ENCODE measurements at places on chromosomes 7 and 10.

GRCh38 chr7:19128856-19129255 is 11.4 kb upstream of the TWIST1 start:
- no peak for DNase-seq

DNA sequence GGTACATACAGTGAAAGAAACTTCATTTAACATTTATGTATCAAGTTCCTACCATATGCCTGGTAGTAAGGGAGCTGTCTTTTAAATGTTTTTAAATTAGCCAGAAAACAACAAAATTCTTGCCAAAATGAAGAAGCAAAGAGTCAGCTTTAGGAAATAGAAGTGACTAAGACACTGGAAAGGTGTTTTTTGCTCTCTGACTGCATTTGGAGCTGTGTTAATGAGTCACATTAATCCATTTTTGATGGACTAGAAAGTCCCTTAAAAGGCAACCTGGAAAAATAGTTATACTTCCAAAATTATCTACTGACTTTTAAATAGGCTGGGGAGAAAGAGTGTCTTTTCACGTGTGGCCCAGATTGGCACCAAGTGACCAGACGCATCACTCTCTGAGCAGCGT is 3.9 kb upstream of the COL17A1 start:
- no peak for DNase-seq

DNA sequence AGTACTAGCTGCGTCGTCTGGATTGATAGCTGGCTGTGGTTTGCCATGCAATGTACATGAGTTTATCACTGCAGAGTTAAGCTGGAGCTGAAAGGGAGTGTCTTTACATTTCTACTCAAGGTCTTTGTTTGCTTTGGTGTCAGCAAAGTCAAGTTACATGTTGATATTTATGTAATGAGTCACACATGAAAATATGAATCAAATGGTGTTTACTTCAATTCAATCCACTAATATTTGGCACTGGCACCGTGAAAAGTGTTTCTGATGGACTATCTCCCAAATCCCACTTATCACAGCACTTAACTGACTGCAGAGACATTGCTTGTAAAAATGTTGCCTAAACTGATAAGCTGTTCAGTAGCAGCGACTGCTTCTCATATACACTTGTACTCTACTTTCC is 395.9 kb downstream of the TFEC start:
- DNase-seq = no peak

DNA sequence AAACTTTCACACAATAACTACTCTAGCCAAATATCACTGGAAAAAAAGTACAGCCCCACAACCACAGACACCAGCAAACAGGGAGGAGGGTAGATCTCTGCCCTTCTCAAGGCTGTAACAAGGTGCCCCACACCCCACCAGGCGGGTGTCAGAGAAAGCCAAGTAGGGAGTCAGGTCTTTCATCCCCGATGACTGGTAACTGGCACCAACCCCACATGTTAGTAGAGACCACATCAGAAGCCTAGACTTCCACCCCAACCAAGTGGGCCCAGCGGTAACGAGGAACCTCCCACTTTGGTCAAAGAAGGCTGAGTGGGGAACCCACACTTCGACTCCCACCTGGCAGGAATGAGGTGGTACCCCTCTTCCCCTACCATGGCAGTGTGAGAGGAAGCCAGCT is 16.4 kb upstream of the RUFY2 start:
- DNase-seq = no peak

DNA sequence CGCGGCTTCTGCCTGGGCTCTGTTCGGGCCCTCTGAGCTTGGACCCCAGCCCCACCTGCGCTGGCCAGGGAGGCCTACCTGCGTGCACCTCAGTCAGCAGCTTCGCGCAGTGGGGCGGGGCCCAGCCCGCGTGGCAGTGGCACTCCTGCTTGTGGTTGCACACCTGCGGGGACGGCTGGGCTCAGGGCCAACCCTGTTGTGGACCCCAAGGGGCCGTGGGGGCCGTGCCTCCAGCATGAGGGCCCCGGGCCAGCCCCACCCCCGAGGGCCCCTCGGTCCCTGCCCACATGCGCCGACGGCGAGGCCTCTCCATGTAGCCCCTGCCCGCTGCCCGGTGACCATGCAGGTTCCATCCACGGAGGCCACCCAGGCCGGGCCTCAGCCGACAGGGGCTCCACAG is 7.3 kb downstream of the ADAM8 start:
- DNase-seq = no peak

GRCh38 chr10:69495666-69496065 is 44.4 kb downstream of the TSPAN15 start:
- DNase-seq = no peak

GRCh38 chr7:129466796-129467195 is 32.6 kb downstream of the STRIP2 start:
- DNase-seq = no peak

- no peak for DNase-seq
These were observed 10.3 kb upstream of the MUC17 start for GRCh38 chr7:101009629-101010028.

DNA sequence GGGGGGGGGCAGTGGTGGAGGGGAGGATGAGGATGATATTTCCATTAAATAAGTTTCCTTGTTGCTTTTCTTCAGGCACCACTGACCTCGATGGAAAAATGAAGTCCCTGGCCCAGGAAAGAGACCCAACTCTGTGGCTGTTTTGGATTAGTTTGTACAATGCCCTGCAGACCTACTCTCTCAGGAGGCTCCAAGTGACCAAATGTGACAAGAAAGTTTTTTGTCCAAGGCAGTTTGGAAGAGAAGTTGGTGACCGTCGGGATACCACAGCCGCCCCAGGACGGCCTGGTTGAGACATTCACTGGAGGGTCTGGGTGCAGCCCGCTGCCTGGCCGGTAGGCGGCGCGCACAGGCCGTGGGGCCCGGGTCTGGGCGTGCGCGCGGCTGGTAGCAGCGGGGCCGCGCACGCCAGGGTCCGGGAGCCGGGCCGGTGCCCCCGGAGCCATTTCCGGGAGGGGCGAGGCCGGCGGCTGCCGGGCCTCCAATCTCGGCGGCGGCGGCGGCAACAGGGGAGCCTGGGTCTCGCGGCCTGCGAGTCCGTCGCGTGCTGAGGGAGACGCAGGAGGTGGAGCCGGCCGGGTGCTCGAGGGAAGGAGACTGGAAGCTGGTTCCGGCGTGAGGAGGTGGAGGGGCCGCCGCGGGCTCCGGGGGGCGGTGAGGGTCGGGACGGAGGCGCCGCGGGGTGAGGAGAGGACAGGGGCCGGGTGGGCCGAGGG is at the start of gene SGPL1:
Gene SGPL1, plus strand, starts transcription at position 445 of the 716 bp plus-strand sequence. CDS start 906 bp downstream, outside the sequence.
- peak; percentile 77 for DNase-seq

Data from T-helper 9 cell (primary cell).